ENCODE measurements at places on chromosomes 4 and X.

DNA sequence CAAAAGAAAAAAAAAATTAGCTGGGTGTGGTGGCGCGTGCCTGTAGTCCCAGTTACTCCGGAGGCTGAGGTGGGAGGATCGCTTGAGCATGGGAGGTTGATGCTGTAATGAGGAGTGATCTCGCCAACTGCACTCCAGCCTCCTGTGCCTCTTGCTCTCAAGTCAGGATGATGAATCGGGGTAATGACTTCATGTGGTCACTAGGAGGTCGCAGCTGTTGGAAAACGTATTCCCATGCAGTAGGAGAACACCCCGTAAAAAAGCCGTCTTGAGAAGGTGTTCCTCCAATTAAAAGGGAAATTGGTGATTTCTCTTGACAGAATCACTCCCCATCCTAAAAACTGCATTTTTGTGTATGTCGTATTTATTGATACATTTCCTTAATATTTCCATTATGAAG lies 2.2 kb downstream of the CCNB3 start:
- no peak for DNase-seq

DNA sequence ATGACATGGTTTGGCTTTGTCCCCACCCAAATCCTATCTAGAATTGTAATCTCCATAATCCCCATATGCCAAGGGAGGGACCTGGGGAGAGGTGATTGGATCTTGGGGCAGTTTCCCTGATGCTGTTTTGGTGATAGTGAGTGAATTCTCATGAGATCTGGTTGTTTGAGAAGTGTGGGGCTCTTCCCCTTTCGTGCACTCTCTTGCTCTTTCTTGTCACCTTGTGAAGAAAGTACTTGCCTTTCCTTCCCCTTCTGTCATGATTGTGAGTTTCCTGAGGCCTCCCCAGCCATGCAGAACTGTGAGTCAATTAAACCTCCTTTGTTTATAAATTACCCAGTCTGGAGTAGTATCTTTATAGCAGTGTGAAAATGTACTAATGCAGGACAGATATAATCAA lies 36.4 kb upstream of the FREM3 start:
- no peak for DNase-seq

DNA sequence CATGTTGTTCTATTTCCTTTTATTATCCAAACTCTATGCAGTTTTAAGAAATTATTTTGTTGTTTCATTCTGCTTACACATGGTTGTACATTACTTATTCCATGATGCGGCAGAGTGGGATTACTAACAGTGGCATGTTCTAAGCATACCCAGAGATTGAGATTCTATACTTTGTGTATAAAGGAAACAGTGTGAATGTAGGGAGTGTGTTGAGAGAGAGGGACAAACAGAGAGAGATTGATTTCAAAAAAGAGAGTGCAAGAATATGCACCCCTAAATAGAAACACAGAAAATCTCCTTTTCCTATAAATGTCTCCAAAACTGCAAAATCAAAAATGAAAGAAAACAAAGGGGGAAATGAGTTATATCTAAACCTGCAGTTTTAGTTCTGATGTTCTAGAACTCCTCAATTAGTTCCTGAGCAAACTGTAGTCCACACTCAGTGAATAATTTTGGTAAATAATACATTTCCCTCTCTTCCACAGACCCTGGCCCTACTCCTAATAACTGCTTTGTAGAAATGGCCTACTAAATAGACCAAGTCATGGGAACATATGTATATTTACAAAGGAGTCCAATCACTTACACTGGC lies 31.0 kb downstream of the SLC9B1 start:
- DNase-seq: no peak

DNA sequence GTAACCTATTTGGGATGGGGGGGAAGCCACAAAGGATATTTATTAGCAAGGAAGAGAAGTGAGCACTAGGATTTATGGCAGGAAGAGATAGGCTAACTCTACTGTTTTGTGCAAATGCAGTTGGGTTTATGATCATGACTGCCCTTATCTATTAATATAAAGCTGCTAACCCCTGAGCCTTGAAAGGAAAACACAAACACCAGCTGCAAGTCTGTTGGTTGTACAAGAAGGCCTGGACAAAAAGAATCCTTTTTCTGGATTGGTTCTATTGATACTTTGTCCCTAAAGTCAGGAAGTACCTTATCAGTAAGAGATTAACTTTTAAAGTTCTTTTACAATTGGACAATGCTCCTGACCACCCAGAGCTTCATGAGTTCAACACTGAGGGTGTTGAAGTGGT lies 188.8 kb downstream of the LRBA start:
- DNase-seq: no peak

DNA sequence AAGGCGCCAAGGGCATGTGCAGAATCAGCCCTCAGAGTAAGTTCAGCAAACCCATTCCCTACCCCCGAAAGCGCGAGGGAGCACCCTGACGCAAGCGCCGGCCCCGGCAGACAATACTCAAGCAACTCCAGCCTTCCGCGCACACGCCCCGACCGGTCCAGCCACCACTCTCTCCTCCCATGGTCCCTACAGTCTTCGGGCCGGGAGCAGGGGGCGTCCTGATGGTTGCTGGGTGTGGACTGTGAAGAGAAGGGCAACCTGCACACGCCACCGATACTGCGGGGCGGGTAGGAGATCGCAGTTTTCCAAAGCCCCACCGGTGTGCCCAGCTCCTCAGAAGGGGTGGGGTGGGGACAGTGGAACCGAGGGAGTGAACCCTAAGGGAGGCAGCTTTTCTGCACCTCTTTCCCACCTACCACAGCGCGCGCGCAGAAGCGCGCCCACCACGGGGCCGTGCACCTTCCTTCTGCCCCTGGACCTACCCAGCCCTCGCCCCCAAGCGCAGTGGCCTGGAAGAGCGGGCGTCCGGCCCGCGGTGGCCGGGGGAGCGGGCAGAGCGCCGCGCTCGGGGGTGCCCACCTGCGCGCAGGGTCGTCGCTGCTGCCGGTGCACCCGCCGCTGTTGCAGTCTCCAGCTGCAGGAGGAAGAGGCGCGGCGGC lies 650.2 kb upstream of the DIPK2B start:
- no peak for DNase-seq

GRCh38 chrX:24153178-24153795 lies 3.8 kb downstream of the ZFX start:
- no peak for DNase-seq

GRCh38 chr4:20017070-20017776 lies 234.5 kb upstream of the SLIT2 start:
- DNase-seq: no peak

DNA sequence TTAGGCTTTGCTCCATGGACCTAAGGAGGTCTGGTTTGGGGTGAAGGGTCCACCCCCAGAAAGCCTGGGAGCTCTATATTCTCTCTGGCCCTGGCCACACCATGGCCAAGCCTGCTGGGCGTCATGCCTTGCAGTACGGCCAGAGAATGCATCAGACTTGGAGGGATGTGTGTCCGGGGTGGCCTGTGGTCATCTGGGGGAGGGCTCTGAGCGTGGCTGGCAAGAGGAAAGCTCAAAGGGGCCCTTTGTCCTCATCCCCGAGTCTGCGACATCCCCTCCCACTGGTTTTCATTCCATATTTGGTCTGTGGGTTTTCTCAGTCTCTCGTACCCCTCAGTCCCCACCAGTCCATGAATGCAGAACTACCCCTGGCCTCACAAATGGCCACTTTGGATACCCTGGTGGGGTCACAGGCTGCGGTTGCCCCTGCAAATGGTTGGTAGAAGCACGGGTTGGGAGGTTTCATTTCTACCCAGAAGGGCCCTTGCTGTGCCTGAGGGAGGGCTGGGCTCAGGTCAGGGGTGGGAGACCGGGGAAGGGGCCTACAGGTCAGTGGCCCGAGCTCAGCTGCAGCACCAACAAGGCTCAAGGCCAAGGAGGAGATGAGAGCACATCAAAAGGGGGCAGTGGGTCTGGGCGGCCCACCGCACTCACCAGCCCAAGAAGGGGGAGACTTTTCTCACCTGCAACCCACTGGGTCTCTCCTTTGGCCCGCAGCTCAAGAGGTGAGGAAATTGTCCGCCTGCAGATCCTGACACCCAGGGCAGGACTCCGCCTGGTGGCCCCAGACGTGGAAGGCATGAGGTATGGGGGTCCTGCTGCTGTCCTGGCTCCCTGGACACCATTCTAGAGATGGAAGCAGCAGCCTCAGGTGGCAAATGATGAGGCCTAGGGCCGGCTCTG lies 30.2 kb downstream of the ZNF185 start:
- no peak for DNase-seq

- DNase-seq: no peak
These were observed 11.6 kb downstream of the SLC25A5 start for GRCh38 chrX:119479845-119480244.

- DNase-seq: no peak
These were observed 9.6 kb downstream of the HAUS7 start for GRCh38 chrX:153460826-153461225.

GRCh38 chrX:68728186-68728585 lies 80.7 kb downstream of the STARD8 start:
- no peak for DNase-seq

DNA sequence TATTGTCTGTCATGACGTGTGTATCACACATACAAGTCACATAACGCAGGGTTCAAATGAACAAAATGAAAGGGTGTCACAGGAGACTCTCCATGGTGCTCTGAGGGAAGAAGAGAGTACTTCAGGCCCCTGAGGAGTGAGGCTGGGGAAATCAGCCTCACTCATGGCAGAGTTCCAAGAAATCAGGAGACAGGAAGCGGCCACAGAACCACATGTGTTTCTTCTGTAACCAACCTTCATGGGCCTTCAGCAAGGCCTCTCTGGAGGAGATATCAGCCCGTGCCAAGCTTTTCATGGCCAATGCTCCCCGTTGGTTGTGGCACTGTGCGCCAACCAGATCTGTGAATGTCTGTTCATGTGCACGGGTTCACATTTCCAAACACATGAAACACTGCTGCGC lies 76.0 kb downstream of the NAT8L start:
- DNase-seq: no peak

DNA sequence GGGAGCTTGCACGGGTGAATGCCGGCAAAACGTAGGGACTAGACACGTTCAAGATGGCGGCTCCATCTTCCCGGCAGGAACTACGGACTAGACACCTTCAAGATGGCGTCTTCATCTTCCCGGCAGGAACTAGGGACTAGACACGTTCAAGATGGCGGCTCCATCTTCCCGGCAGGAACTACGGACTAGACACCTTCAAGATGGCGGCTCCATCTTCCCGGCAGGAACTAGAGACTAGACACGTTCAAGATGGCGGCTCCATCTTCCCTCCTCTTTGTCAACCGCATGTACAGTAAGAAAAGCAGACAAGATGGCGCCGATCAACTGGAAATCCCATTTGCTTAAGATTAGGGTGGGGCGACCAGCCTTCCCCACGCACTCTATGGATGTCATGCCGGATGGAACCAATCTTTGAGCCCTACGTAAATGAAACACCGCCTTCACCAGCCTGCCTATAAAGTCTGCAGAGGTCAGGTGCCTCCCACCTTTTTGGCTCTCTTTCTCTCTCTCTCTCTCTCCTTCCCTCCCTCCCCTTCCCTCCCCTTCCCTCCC lies 222.4 kb downstream of the CRLF2 start:
- DNase-seq: no peak
